ENCODE measurements at places on chromosomes 6 and 20.

DNA sequence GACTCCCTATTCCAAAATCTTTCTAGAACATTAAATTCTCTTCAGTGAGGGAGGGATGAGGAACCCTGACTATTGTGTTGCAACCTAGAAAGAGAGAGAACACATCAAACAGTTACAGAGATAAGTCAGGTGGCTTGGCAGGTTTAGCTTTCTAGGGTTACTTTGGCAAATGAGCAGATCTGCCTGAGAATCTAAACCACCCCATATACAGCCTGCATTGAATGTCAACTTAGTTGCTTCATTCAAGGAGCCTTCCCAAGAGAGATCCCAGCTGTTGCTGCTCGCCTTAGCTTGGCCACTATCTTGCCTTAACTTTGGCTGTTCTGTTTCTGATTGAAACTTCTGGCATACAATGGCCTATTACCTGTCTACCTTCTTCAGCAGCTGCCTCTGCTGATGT, 74.7 kb upstream of the TCF21 start:
- H3K27me3 ChIP-seq, result no peaks in the 10 kb centered on the region
- no peaks in the 10 kb centered on the region for H3K4me1 ChIP-seq
- H3K4me3 ChIP-seq, result no peak overlapping the region
- no peak overlapping the region for H3K27ac ChIP-seq
- no peaks in the 10 kb centered on the region for H3K36me3 ChIP-seq

DNA sequence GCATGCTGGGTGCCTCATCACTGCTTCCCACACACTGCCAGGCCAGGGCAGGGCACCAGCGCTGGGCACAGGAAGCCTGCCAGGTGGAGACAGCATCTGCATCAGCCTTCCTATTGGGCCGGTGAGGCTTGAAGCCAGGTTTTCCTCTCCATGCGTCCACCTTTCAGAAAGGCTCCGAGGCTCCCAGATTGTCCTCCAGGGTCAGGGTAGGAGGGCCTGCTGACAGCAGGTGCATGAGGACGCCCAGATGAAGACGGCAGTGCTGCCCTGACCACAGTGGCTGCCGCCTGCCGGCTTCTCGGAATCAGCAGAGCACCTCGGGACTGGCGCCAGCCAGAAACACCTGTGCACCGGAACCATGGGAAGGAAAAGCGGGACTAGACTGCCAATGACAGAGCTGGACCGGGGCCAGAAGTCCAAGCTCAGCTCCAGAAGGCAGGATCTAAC, 170.5 kb upstream of the CST7 start:
- no peak overlapping the region for H3K27ac ChIP-seq
- no peaks in the 10 kb centered on the region for H3K4me1 ChIP-seq
- DNase-seq, result no peak
- no peaks in the 10 kb centered on the region for H3K27me3 ChIP-seq

DNA sequence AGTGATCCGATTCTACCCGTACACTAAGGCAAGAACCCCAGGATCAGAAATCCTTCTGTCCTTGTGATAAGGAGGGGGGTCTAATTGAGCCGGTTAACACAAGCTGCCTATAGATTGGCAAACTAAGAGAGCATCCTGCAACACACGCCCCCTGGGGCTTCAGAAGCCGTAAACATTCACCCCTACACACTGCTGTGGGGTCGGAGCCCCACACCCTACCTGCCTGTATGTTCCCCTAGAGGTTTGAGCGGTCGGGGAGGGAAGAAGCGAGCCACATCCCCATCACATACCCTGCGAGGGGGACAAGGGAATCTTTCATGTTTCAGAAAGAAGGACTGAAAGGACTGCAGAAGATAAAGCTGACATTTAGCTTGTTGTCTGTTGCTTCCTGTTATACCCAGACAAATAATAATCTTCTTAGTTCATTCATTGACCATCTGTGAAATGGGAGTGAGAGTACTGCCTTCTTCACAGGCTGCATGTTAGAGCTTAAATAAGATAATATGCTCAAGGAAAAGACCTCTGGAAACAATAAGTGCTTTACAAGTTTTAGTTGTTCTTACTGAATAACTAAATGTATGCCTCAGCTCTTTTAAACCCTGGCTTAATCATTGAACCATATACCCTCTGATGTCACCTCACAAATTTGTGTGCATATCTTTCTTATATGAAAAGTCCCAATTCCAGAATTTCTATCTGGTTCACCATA, 74.2 kb upstream of the RNF217 start:
- no peak overlapping the region for H3K4me3 ChIP-seq
- DNase-seq, result no peak
- H3K36me3 ChIP-seq, result no peaks in the 10 kb centered on the region

DNA sequence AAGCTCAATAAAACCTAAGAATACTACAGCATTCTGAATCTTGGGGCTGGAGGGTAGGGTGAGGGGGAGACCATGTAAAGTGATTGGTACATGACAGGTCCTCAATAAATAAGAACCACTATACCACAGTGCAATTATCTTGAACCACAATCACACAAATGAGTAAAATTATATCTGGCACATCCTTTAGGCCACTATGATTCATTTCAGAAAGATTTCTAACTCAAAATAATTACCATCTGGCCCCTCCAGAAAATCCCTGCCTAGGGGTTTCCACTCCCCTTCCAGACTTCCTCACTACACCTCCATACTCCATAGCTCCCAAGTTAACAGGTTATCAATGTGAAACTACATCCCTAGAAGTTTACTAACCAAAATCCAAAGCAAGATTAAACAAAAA, 19.7 kb downstream of the AKIRIN2 start:
- H3K27me3 ChIP-seq, result no peaks in the 10 kb centered on the region
- no peak overlapping the region for H3K4me3 ChIP-seq
- no peak overlapping the region for H3K27ac ChIP-seq
- DNase-seq, result no peak
- peaks cover 6% of the 10 kb centered on the region for H3K36me3 ChIP-seq

DNA sequence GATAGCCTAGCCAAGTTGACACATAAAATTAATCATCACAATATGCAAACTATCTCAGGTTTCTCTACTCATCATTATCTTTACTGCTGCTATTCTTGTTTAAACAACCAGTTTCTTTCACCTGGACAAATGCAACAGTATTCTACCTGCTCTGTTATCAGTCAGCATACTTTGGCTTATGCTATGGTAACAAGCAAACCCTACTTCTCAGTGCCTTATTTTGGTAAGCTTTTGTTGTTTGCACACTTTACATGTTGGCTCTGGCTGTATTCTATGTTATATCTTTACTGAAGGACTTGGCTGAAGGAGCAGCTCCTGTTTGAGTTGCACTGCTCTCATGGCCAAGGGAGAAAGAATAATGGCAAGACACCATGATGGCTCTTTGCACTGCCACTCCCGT, 463.1 kb downstream of the EPM2A start:
- H3K4me1 ChIP-seq, result no peaks in the 10 kb centered on the region
- no peaks in the 10 kb centered on the region for H3K27me3 ChIP-seq
- DNase-seq, result no peak
- H3K27ac ChIP-seq, result no peak overlapping the region

DNA sequence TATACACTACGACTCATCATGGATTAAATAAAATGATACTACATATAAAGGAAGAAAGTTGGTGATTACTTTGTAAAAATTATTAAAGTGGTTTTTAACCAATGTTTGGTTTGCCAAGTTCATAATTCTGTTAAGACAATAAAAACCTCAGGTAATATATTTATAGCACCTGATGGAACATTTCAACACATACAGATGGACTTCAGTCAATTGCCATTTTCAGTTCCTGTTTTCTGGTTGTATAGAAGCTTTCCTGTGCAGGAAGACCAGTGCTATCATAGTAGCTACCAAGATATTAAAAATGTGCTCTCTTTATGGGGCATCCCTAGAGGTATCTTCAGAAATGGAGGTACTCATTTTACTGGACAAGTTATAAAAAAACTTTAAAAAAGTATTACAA, 1686.4 kb downstream of the GRIK2 start:
- no peaks in the 10 kb centered on the region for H3K4me1 ChIP-seq
- no peaks in the 10 kb centered on the region for H3K36me3 ChIP-seq
- no peak overlapping the region for H3K27ac ChIP-seq
- no peak overlapping the region for H3K4me3 ChIP-seq
- H3K27me3 ChIP-seq, result no peaks in the 10 kb centered on the region
- DNase-seq, result no peak

All from Panc1 (cell line).